Suppressor macrophage treated with lipopolysaccharide for 4 hours (primary cell): ENCODE measurements at places on chromosomes 4 and X.

- DNase-seq = no peak
Measured at GRCh38 chr4:19381068-19381467, 870.6 kb upstream of the SLIT2 start.

GRCh38 chr4:108651014-108651791 lies 804 bp downstream of the OSTC start:
- peak; percentile 74 for DNase-seq

- no peak for DNase-seq
Measured at GRCh38 chrX:78624426-78624825, 34.7 kb downstream of the RTL3 start.

GRCh38 chr4:142416121-142416520 lies 430.0 kb downstream of the INPP4B start:
- DNase-seq = no peak

DNA sequence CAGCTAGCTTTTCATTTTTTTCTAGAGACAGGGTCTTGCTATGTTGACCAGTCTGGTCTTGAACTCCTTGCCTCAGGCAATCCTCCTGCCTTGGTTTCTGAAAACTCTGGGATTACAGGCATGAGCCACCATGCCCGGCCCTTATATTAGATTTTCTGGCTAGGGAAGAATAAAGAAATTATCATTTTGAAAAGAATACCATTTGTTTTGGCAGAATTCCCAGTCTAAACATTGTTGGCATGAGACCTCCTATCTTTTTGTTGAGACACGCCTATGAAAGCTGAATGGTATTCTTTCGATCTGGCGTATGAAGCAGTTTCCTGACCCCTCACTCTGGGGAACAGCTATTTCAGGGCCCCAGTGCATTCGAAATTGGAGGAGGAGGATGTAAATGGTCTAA lies 107.0 kb downstream of the REPS2 start:
- DNase-seq = no peak

DNA sequence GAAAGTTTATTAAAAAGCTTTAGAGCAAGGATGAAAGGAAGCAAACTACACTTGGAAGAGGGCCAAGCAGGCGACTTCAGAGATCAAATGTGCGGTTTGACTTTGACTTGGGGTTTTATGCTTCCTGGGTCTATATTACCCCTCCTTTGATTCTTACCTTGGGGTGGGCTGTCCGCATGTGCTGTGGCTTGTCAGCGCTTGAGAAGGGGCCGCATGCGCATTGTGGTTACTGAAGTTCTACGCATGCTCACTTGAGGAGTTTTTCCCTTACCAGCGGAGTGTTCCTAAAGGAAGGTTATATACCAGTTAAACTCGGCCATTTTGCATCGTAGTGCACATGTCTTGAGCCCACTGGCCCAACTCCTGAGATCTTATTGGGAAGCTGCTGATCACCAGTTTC lies 9.9 kb downstream of the ZNF157 start:
- peak; percentile 69 for DNase-seq

DNA sequence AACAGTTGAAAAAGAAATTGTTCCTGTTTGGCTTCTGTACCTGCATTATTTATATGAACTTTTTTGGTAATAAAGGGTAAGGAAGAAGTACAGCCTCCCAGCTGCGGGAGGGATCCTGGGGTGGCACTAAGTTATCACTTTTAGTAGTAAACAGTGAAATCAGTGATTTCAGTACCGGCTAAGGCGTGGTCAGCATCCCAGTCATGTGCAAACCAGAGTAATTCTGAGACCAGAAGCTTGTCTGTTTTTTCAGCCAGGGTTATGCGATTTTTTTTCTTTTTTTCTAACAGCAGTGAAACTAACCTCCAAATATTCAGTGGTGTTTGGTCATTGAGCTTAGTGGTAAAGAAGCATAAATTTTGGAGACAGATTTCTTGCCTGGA lies 3.3 kb downstream of the EGF start:
- no peak for DNase-seq

DNA sequence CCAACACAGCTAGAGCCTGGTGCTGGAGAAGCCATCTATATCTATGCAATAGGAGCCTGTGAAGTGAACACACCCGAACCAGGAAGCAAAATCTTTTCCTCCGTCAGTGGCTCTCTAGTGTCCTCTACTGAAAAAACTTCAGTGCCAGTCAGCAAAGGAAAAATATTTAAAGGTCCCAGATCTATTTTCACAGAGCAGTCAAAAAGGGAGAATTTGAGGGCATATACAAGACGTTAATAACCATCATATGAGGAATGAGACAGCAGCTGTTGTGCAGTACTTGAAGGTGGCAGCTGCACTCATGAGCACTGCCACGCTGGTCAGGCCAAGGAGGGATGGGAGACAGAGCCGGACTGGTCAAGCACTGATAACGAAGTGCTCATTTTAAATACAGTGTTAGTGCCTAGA lies 14.4 kb downstream of the MCUB start:
- peak; percentile 30 for DNase-seq

DNA sequence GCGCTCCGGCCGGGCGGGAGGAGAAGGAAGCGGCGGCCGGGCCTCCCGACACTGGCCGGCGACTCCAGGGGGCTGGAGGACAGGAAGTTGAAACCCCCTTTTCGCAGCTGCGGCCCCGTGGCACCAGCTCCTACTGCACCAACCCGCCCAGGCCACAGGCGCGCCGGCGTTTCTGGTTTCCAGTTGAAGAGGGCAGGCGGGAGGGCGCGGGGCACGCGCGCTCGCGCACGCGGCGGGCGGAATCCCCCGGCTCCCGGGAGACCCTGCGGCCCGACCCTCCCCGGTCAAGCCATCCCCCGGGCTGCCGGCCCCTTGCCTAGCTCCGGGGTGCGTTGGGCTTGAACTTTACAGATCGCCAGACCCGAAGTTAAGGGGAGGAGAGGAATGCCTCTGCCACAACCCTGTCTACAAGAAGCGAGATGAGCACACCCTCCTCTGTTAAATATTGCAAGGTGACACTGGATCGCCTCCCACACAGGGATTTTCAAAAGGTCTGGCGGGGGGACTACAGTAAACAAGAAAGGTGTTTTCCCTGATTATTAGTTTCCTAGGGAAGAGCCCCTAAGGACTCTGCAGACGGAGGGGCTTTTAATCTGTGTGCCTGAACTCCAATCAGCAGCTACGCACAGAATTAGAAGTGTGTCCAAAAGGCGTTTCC lies 1.4 kb downstream of the ELOVL6 start:
- DNase-seq = peak; percentile 53

DNA sequence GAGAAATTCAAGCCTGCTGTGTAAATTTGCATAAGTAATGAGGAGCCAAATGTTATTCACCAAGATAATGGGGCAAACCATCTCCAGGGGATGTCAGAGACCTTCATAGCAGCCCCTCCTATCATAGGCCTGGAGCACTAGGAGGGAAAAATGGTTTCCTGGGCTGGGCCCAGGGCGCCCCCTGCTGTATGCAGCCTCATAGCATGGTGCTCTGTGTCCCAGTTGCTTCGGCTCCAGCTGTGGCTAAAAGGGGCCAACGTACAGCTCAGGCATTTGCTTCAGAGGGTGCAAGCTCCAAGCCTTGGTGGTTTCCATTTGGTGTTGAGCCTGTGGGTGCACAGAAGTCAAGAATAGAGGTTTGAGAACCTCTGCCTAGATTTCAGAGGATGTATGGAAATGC lies 859.3 kb downstream of the RPA4 start:
- peak; percentile 3 for DNase-seq

GRCh38 chr4:133600008-133600407 lies 450.9 kb downstream of the PCDH10 start:
- no peak for DNase-seq

- DNase-seq = peak; percentile 11
Measured at GRCh38 chr4:140834839-140835495, 78.8 kb upstream of the TBC1D9 start.

DNA sequence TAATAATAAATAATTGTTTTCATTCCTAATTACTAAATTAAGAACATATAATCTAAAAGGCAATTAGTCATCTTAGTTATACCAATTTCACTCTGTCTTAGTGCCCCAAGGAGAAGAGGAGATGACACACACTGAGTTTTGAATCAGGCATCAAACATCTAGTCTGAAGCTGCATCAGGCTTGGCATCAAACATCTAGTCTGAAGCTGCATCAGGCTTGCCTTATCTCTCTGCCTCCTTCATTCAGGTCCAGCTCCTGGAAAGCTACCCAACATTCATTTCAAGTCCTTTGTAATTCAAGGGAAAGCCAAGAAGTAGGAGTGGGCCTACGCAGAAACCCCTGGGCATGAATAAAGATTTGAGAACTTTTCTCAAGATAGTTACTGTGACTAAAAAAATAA lies 62.2 kb downstream of the SH3RF1 start:
- no peak for DNase-seq

- no peak for DNase-seq
Measured at GRCh38 chr4:151144329-151145072, 45.1 kb downstream of the RPS3A start.

GRCh38 chrX:92247076-92247475 lies 467.9 kb downstream of the PCDH11X start:
- DNase-seq = no peak

DNA sequence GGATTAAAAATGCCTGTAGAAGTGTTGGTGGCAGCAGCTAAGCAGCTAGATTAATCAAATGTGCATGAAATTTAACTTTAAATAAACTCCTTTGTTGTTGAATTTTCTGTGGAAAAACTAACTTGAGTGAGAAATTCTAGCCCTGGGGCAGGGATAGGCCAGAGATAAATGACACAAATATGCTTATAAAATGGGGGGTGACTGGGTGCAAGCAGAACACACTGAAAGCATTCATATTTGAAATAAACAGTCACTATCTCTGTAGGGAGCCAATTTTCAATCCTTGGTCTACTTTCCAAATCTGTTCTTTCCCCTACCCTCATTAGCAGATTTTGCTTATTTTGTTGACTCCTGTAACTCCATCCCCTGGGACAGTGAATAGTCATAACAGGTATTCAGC lies 47.9 kb downstream of the RBPJ start:
- no peak for DNase-seq

DNA sequence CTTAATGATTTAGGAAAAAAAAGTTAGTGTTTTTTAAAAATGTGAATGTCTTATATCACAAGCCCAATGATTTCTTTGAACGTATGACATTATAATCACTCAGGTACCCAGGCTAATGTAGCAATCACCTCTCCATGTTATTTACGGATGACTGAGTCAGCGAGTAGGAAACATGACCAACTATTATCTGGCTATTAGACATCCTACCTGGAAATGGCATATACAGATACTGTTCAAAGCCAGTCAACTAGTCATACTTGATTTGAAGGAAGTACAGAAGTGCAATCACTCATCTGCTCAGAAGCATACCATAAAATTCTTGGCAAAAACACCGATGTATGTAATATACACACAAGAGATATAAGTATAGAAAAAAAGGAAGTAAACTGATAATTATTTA lies 732.5 kb downstream of the ARAP2 start:
- DNase-seq = no peak

GRCh38 chrX:102739657-102740056 lies 19.1 kb downstream of the GPRASP3 start:
- no peak for DNase-seq

DNA sequence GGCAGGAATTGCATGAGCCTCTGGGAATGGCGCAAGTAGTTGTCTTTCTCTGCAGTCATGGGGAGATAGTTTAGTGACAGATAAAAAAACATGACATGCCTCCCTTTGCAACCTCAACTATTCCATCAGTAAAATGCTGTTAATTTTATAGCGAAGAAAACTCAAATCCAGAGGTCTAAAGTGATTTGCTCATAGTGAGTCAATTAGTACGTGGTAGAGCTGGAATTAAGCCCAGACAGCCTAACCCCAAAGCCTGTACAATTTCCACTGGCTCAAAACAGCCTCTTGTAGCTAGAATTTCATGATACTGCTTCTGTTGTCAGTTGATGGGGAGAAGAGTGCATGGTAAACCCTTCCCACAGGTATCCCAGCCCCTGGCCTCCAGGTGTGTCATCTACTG lies 81.3 kb upstream of the TRPC5 start:
- no peak for DNase-seq

- no peak for DNase-seq
Measured at GRCh38 chrX:31132821-31133241, 61.0 kb upstream of the FTHL17 start.

GRCh38 chr4:155468282-155468681 lies 91.5 kb upstream of the MAP9 start:
- DNase-seq = no peak

- DNase-seq = no peak
Measured at GRCh38 chr4:6878451-6879059, 31.1 kb upstream of the TBC1D14 start.

GRCh38 chr4:2811830-2812611 lies 19.1 kb downstream of the SH3BP2 start:
- DNase-seq = peak; percentile 85

DNA sequence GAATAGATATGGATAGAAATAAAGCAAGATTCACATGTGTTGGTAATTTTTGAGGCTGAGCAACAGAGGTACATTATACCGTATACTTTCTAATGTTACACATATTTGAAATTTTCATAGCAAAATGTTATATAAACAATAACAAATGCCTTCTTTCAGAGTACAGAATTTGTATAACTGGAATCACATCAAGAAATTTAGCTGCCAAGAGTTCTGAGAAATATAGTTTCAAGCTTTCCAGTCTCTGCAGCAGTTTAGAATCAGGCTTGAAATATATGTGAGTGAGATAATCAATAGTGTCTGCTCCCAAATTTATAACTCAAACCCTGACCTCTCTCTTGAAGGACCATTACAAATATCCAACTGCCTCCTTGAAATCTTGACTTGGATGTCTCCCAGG lies 23.8 kb downstream of the FAM184B start:
- DNase-seq = no peak

- DNase-seq = no peak
Measured at GRCh38 chrX:55143621-55144020, 54.8 kb downstream of the PAGE2 start.

- no peak for DNase-seq
Measured at GRCh38 chr4:159698336-159698735, 595.5 kb downstream of the RAPGEF2 start.

DNA sequence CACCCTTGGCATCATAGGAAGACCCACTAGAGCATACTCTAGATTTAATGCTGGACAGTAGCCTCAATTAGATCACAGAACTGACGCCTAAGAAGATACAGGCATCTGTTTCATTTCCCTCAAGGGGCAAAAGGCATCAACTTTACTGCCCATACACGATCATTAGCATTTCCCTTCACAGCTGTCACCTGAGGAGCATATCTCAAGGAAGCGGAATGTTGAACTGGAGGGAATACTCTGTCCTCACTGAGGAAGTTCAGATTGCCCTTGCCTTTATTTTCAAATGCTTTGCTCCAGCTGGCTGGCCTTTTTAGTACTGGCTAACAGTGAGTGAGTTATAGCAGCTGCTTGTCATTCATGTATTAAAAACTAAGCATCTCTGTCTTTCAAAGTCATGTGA lies 508.4 kb upstream of the GALNT7 start:
- no peak for DNase-seq

DNA sequence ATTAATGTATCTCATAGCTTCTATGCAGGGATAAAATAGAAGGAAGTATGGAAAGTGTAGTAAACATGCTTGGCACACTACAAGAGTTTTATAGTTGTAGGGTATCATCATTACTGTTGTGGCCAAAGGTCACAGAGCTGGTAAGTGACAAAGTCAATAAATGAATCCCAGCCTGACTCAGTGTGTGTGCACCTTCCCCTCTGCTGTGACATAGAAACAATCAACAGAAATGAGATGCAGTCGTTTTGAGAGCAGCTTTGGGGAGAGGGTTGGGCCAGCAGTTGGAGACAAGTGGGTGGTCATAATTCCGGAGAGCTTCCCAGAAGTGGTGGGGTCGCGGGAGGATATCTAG lies 82.4 kb upstream of the RBPJ start:
- DNase-seq = no peak
